CD4-positive, alpha-beta T cell (primary cell): ENCODE measurements at places on chromosomes 3 and 15. TPM values are rescaled to one million over a fixed set of nuclear protein-coding genes. Genes with fewer than 3 reads are reported as not detected.

The SLC7A14 gene
- not detected for total RNA-seq

The BUB1B gene
- 1.4 TPM for total RNA-seq

GRCh38 chr15:65653801-65654521 lies 32.2 kb downstream of the SLC24A1 start:
- no peaks in the 10 kb centered on the region for H3K27me3 ChIP-seq
- DNase-seq: no peak
- H3K36me3 ChIP-seq: peaks cover 41% of the 10 kb centered on the region
- peaks cover 5% of the 10 kb centered on the region for H3K4me1 ChIP-seq

DNA sequence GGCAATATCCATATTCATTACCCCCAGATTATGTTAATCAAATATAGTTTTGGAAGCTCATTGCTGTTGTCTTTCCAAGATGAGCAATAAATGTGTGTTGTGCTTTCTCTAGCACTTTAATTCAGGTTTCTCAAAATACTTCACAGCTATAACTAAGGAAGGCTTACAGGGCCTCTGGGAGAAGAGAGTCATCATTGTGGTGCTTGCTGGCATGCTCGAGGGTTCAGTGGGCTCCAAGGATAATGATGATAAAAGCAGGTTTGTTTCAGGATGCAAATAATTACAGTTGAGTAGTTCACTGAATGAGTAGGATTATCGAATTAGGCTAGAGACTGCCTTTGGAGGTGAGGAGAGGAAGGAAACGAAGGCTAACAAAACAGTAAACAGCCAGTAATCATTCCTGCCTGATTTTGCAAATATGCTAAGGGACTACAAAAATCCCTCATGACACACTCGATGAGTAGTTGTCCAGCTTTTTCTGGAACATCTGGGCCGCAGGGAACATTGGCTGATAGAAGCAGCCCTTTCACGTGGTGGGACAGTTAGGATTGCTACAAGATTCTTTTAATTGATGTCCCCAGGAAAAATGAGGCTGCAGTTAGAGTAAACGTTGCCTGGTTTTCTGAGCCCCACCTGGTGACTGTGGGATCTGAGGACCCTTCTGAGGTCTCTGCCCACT lies 54.1 kb downstream of the SLC7A14 start:
- peaks cover 3% of the 10 kb centered on the region for H3K27me3 ChIP-seq
- no peak overlapping the region for H3K27ac ChIP-seq
- H3K36me3 ChIP-seq: no peaks in the 10 kb centered on the region
- no peaks in the 10 kb centered on the region for H3K4me1 ChIP-seq

DNA sequence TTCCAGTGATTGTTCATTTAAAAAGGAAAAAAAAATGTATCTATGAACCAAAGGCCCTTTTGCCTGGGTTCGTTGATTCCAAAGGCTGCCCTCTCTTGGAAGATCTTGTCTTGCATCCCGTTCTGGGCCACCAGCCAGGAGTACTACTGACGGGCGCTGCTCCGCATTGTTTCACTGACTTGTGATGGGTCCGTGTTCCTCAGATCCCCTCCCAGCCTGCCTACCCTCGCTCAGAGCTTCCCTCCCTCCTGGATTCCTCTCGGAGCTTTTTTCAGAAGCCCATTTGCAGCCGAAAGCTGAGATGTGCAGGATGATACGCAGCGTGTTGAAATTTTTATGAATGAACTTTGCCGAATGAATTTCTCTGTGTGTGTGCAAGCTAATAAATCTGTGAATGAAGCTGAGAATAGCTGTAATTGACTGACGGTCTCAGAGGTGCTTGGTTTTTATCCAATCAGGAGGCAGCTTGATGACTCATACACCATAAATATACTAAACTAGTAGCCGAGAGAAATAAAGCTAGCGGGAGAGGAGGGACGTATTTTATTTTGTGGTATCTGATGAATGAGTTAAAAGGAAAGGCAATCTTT lies at the start of gene SHC4:
TSS of gene SHC4 (minus strand) at position 396 of the 590 bp plus-strand sequence. CDS start 904 bp downstream, outside the sequence.
- H3K27ac ChIP-seq: no peak within 1 kb of the TSS
- peaks cover 30% of the 10 kb centered on the region for H3K4me1 ChIP-seq
- H3K36me3 ChIP-seq: no peaks in the 10 kb centered on the region
- H3K27me3 ChIP-seq: peaks cover 34% of the 10 kb centered on the region
- no peak for DNase-seq
- peak within 1 kb of the TSS; percentile 47 for H3K4me3 ChIP-seq

DNA sequence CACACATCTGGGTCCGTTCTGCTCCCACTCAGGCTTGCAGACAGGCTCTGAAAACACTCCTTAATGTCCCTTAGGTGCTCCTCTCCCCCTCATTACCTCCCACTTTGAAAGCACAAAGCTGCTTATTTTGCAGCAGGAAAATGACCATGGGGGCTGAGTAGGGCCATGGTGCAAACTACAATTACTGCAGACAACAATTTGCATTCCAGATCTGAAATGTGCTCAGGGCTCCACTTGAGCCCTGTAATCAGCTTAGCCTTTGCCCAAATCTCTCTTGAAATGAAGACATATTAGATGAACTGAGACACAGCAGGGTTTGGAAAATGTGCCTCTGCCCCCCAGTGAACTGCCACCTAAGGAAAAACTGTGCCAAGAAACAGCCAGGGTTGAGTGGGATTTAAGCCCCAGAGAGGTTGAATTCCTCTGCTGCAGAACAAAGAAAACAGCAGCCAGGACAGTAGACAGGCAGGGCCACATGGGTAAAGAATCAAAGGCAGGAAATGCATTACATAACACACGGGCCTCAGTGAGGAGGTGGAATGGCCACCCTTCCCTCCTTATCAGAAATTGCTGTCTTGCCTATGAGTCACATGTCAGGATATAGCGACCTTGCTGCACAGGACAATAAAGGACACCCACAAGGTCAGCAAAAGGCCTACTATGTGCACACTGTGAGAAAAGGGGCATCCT lies 126.8 kb upstream of the ARHGEF3 start:
- H3K27me3 ChIP-seq: no peaks in the 10 kb centered on the region
- H3K27ac ChIP-seq: peak overlapping the region; percentile 43
- no peak overlapping the region for H3K4me3 ChIP-seq
- peaks cover 61% of the 10 kb centered on the region for H3K4me1 ChIP-seq
- no peaks in the 10 kb centered on the region for H3K36me3 ChIP-seq

DNA sequence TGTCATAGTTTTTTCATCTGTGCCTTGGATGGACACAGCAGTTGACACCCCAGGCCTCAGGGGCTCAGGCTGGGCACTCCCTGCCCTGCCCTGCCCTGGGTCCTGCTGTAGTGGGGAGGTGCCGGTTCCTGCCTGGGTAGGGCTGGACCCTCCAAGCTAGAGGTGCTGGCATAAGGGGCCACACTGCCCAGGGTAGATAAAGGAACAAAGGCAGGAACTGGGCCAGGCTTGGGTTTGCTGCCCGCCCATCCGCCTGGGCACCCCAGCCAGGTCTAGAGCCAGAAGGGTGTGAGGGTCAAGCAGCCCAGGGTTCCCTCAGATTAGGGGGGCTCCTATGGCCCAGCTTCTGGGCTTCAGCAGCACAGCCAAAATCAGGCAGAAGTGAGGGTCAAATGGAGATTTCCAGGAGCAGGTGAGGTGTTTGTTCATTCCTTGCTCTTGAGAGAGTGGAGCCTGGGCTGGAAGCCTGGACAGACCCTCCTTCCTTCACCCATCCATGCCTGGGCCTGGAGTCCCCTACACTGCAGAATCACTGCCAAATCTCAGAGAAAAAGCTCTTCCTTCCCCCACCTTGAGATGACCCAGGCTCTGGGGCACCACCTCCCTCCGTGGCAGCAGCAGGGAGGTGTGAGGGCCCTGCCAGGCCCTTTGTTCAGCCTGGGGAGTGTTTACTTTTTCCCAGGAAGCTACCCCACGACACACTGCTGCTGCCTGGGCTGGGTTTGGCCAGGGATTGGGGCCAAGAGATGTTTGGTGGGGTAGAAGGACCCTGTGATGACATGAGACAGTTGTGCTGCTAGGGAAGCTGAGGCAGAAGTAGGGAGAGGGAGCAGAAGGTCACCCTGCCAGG lies 7.1 kb downstream of the SEMA3F start:
- no peaks in the 10 kb centered on the region for H3K4me1 ChIP-seq
- no peak for DNase-seq
- H3K36me3 ChIP-seq: no peaks in the 10 kb centered on the region
- H3K4me3 ChIP-seq: no peak overlapping the region
- no peak overlapping the region for H3K27ac ChIP-seq

DNA sequence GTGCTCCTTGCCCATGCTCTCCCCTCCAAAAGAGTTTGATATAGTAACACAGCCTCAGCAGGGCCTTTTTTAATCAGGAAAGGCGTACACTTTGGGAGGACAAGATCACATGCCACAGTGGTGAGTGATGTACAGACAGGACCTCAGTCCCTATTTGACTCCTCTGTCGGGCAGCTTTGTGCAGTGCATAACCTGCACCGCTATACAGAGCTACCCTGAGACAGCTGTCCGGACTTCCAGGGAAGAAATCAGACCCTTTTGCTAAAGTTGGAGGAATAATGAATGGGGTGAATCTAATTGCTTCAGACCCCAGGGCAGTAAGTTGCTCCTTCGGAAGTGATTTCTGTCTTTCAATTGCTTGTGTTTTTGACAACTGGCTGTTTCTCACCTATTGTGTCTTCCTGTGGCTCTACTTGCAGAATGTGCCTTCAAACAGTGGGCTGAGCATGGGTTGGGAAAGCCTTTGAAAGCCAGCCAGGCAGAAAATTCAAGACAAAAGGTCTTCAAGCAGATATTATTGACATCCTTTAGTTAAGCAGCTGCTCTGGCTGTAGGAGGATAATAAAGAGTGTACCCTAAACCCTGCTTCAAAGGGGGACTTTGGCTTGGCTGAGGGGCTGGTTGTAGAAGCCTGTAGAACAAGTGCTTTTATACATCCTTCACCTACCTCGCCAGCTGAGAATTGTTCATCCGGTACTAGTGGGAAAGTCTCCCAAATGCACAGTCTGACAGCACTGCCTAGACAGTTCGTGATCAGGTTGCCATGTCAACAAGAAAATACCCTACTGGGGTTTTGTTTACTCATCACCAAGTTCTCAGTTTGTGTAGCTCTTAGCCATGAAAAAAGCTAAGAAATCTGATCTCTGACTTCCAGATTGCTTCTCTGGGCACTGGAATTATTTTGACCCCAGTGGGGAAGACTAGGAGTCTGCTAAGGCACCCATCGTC lies 35.1 kb downstream of the SNTN start:
- DNase-seq: no peak
- no peak overlapping the region for H3K27ac ChIP-seq
- H3K4me1 ChIP-seq: no peaks in the 10 kb centered on the region
- no peaks in the 10 kb centered on the region for H3K27me3 ChIP-seq

GRCh38 chr3:53250881-53251605 lies 4.8 kb downstream of the TKT start:
- no peaks in the 10 kb centered on the region for H3K27me3 ChIP-seq
- DNase-seq: no peak
- H3K4me1 ChIP-seq: peaks cover 80% of the 10 kb centered on the region
- no peak overlapping the region for H3K27ac ChIP-seq
- H3K36me3 ChIP-seq: peaks cover 2% of the 10 kb centered on the region

- peak overlapping the region; percentile 32 for H3K27ac ChIP-seq
- H3K27me3 ChIP-seq: no peaks in the 10 kb centered on the region
- DNase-seq: no peak
- no peaks in the 10 kb centered on the region for H3K36me3 ChIP-seq
Measured at GRCh38 chr3:169509359-169509758, 154.2 kb downstream of the MECOM start.
